Stimulated activated CD4-positive, alpha-beta T cell treated with anti-CD3 and anti-CD28 coated beads, Interleukin-2, amount 100 ng/mL, for 48 hours (primary cell): ENCODE measurements at places on chromosomes 5 and 9.

- no peak for DNase-seq
Measured at GRCh38 chr9:137371946-137372651, 50.9 kb downstream of the EXD3 start.

- DNase-seq, result no peak
Measured at GRCh38 chr5:173772384-173773059, 115.6 kb upstream of the CPEB4 start.

DNA sequence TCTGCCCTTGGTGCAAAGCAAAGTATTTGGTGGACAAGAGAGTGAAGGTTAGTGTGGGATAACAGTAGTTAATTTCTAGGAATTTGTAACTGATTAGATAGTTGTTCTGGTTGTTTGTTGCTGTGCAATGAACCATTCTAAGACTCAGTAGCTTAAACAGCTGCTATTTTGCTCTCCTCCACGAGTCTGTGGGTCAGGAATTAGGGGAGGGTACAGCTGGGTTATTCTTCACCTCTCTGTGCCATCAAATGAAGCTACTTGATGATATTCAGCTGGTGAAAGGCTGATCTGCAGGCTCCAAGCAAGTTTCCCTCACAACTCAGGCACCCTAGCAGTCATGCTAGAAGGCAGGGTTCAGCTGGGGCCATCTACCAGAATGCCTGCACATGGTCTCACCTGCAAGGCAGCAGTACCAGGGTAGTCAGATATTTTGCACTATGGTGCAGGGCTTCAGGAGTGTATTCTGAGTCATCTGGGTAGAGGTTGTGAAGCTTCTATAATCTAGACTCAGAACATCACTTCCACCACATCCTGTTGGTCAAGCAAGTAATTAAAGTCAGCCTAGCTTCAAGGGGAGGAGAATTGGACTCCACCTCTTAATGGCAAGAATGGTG is 159.5 kb upstream of the SLC28A3 start:
- DNase-seq, result no peak

DNA sequence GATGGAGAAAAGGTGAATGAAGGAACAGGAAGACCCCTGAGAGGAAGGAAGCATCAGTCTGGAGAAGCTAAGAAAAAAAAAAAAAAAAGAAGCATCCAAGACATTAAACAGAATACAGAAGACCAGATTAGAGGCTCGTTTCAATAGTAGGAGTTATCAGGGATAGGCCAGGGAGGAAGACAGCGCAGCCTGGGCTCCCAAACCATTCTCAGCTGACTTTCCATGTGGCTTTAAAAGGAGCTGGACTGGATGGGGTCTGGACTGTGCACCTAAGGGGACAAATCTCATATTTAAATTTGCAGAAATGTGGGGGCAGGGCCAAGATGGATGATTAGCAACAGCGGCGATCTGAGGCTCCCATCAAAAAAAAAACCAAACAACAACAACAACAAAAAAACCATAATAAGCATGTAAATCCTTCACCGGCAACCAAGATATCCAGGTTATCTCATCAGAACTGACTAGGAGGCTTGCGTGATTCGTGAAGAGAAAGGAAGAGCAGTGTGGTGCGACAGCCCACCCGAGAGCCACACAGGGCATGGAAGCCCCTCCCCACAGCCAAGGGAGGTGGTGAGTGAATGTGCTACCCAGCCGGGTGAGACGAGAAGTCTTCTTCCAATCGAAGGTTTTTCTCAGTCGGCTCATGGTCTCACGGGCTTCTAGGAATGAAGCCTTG is 114.9 kb upstream of the ADAMTS16 start:
- DNase-seq, result no peak

DNA sequence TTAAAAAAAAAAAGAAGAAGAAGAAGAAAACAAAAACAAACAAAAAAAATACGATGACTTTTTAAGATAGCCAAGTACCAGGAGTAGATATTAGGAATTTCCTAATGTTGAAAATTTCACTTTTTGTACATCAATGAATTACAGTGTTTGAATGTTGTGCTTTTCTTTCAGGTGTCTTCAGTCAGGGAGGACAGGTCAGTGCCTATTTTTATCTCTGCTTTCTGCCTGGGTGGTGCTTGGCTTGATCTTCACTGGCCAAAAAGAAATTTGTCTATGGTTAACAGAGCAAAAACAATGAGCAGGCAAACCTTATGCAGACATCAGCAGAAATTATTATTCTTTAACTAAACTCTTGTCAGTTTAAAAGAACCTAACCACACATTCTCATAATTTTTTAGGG is 3.0 kb downstream of the SPINK6 start:
- DNase-seq, result no peak

GRCh38 chr9:131927091-131927490 is 152.6 kb downstream of the MED27 start:
- DNase-seq, result no peak

- no peak for DNase-seq
Measured at GRCh38 chr5:105101577-105101976, 1539.0 kb upstream of the NUDT12 start.

DNA sequence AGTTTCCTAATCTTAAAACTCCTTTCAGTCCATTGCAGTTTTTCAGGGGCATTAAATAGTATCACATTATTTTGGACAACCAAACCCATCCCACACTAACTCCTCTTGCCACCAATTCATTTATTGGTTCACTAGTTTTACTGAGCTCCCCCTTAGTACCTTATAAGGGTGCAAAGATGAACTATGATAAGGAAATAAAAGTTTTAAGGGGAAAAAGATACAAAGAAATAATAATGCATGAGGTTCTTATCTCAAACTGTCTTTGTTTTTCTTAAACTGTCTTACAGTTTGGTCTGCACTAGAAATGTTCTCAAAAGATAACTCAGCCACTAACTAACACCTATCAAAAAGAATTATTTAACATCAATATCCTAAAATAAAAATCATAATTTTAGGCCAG is 8.4 kb downstream of the SCAI start:
- no peak for DNase-seq

GRCh38 chr5:96743065-96743768 is 64.5 kb downstream of the ERAP1 start:
- no peak for DNase-seq

DNA sequence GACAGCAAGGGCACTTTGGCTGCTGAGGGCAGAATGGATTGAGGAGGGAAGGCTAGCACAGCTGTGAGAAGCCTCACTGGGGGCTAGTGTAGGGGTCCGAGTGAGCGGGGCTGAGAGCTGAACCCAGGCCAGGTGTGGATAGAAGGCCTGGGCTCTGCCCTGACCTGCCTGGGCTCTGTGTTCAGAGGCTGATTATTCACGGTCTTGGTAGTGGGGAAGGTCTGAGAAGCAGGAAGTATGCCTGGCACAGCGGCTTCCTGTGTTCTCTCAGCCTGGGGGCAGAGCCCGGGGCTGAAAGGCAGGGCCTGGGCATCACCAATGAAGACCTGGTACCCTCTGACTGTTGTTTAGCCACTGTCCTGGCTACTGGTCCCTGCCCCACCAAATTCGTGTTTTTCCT is 136.4 kb upstream of the TBC1D2 start:
- no peak for DNase-seq

DNA sequence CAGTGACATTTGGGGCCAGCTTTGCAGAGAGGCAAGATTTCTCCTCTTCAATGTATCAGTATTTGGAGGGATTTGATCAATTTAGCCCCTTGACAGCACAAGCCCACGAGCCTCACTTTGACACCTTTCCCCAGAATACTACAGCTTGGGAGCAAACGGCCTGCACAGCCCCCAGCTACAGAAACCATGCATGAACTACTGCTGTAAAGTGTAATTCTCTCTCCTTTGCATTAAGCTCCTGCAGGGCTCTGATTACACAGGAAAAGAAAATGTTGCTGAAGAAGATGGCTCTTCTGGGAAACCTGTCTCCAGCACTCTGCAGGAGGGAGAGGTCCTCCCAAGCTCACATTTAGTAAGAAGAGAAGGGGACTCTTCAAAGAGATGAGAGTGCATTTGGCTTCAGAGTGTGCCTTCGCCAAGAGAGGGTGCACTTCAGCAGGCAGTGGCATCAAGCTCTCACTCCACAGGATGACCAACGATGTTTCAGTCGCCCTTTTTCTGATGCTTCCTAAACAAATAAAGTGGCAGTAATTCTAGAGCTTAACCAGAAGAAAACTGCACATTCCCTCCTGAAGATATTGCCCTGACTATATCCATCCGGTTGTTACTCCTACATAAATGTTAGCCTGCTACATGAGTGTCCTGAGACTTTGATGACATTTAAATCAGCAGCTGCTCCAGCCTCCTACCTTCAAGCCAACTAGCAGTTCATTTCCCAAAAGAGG is 272.2 kb downstream of the AUH start:
- DNase-seq, result no peak

GRCh38 chr9:134564431-134565170 is 77.0 kb upstream of the COL5A1 start:
- DNase-seq, result no peak

DNA sequence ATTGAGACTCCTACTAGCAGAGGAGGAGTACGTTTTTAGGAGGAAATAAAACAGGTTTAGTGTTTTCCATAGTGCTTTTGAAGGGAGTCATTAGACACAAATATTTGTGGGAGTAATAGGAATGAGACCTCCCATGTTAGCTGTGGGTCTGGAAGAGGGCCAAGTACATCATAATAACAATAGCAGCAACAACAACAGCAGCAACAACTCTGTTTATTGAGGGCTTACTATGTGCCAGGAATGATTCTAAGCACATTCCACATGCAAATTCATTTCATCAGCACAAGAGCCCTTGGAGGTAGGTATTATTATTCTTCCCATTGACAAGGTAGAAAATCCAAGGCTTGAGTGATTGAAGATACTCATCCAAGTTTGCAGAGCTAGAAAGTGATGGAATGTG is 384.2 kb upstream of the RPS23 start:
- DNase-seq, result no peak

DNA sequence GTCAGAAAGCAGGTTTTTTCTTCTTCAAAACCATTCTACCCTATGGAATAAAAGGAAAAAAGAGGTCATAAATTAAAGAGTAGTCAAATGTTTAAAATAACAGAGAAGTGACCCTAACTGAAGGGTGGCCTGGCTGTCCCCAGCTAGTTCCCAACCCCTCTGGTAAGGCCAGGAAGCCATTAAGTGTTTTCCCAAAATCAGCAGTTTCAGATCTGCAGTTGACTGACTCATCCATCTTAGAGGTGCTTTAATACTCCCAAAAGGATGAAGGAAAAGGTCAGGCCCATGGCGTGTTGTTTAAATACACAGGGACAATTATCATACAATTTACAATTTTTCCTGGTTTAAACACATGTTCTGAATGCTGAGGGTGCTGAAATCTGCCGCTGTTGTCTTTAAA is 47.9 kb upstream of the TBC1D9B start:
- no peak for DNase-seq

DNA sequence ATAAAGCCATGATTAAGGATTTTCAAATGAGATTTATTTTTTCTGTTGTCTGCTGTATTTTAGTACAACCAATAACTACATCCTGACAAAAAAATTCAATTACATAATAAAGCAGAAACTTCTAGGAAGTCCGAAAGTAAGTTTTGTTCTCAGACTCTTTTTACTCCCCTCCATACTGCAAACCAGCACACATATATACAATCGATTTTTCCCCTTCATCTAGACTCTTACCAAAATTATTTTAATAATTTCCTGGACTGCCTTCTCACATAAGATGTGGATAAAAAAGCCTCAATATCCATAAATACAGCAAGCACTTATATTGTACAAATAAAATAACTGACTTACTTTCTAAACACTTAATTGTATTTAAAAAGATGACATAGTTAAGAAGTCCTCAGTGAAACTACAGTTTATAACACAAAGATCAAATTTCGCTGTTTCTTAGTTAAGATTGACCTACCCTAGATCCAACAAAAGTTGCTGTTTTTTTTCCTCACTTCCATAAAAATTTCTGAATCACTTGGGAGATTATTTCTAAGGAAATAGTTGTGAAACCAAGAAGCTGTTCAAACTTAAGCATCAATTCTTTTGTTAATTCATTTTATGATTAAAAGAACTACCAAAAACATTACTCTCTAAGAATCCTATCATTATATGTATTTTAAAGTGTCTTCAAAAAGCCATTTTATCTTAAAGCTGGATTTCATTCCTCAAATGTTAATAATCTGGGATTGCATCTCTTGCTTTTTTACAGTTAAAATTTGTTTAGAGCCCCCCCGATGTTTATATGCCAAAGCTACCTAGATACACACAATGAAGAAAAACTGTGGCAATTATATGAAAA is 74.7 kb upstream of the IFNE start:
- DNase-seq, result no peak

DNA sequence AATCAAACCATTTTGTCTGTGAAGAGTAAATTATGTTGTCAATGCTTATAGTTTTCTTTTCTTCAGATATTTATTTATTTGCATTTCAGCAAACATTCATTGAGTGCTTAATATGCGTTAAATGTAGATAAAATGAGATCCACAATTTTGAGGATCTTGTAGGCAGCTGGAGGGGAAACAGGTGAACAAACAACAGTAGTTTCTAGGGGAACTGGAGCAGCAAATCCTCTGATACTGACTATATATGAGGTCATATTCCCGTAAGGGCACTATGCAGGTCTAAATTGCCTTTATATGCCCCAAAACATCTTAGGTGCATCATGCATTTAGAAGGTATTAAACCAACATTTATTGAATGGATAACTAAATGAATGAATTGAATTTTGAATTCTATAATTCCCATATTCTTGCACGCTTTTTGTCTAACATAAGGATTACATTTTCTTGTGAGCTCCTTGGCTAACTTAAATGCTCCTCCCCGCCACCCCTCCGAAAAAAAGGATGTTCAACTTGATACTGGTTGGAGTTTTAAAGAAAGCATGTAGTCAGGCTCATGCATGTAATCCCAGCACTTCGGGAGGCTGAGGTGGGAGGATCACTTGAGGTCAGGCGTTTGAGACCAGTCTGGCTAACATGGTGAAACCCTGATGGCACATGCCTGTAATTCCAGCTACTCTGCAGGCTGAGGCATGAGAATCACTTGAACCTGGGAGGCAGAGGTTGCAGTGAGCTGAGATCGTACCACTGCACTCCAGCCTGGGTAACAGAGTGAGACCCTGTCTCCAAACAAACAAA is 299.8 kb downstream of the TMEM38B start:
- DNase-seq, result no peak

DNA sequence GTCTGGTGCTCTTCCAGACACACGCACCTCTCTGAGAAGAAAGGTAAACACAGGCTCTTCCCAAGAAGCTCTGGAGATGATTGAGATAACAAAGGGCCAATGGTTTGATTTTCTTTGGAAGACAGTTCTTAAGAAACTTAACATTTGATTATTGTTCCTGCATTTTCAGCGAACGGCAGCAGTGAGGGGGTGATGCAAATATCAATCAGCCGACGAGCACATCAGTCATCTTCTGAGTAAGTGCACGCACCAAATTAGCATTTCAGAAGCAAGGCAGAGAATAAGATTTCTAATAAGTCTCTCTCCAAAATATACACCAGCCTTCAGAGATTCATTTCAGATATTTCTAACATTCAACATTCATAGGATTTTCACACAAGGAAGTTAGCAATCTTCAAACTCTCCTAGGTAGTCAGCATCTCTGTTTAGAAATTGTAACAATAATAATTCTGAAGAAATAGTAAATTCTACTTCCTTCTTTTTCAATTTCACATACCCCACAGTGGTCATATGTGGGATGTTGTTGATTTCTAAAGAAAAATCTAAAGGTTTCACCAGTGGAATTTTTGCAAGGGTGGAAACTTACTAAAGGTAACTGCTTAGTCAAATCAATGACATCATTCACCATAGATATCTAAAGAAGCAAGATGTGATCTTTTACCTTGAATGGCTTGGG is 250.3 kb downstream of the SEC61B start:
- no peak for DNase-seq
